ENCODE measurements at places on chromosomes 4 and X. TPM values are rescaled to one million over a fixed set of nuclear protein-coding genes. Genes with fewer than 3 reads are reported as not detected.

DNA sequence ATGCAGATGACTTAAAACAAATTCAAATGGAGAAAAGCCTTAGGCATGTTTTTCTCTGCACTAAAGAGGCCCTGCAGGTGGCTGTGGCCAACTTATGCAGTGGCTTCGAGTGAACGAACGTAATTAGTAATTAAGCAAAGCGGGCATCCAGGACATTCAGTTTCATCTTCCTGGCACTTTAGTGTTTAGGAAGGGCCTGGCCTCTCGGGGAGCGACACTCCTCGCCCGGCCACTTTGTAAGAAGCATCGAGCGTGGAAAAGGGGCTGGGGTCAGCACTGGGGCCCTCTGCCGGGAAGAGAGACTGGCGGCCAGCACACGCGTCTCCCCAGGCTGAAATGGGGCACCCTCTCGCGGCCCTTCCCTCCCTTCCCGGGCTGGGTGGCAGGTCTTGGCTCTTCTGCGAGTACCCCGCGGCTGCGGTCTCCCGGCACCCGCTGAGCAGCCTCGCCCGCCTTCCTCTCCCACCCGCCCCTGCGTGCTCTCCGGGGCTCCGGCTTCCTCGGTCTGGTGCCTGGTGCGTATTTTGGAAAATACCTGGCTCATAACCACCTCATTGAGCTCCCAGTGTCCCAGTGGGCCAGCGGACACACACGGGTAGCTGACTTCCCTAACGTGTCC, 677 bp upstream of the CYP4V2 start:
- DNase-seq = no peak

- DNase-seq = peak; percentile 42
Observed at GRCh38 chr4:16745009-16745635, 153.3 kb downstream of the LDB2 start.

GRCh38 chr4:122764821-122765215, 32.3 kb downstream of the BBS12 start:
- peak; percentile 54 for DNase-seq

DNA sequence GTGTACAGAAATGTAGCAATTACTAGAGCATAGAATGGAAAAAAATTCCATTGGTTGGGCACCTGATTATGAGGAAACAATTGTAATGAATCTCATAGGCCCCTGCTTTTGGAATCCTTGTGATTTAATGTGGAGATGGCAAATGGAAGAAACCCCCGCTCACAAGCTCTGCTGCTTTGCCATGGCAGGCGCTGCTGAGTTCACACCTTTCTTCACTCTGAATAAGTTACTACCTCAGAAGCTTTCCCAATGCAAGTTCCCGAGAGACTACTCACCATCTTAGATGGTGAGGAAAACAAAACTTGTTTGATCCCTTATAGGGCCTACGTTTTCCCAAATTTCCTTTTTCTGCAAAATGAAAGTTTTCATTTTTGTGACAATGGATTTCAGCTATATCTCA, 266.6 kb upstream of the TAPT1 start:
- DNase-seq = no peak

GRCh38 chr4:118772767-118773428, 63.0 kb downstream of the SEC24D start:
- no peak for DNase-seq

GRCh38 chr4:187422655-187423054, 572.9 kb upstream of the ZFP42 start:
- DNase-seq = no peak

- DNase-seq = no peak
Observed at GRCh38 chr4:74308215-74308614, at the start of gene EPGN. Gene EPGN, plus strand, starts transcription at chr4:74308470. Its CDS starts 64 bp downstream, at chr4:74308534.

DNA sequence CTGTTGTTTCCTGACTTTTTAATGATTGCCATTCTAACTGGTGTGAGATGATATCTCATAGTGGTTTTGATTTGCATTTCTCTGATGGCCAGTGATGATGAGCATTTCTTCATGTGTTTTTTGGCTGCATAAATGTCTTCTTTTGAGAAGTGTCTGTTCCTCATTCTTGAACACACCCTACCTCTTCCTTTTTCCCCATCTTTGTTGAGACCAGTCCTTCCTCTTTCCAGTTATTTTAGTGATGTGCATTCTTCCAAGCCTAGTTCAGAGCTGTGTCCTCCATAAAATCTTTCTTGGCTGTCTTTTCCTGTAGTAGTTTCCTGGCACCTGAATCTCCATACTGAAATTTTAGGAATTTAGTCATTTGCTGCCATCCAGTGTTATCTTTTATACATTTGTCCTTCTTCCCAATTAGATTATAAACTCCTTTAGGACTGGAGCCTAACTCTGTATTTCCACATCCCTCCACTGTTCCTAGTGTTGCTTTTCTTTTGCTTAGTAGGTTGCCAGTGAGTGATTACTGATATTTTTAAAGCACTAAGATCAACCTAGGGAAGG, 11.4 kb downstream of the FHIP1A start:
- DNase-seq = no peak

The RIPPLY1 gene
- not detected for polyA plus RNA-seq

The IGFBP7 gene
- 655 TPM for polyA plus RNA-seq

Data from AG04450 (cell line).